ENCODE measurements at places on chromosomes 4 and X. TPM values are rescaled to one million over a fixed set of nuclear protein-coding genes. Genes with fewer than 3 reads are reported as not detected.

The CAMK2D gene
- polyA plus RNA-seq = 13.2 TPM

The USP17L27 gene
- polyA plus RNA-seq = not detected

- no peak for DNase-seq
Observed at GRCh38 chrX:20140420-20140819, 1.2 kb downstream of the EIF1AX start.

The BGN gene
- 0.03 TPM for polyA plus RNA-seq

The DCHS2 gene
- 0.01 TPM for polyA plus RNA-seq

GRCh38 chrX:147945286-147945685, 33.6 kb downstream of the FMR1 start:
- no peak for DNase-seq

GRCh38 chrX:33188881-33189280, 22.5 kb downstream of the DMD start:
- DNase-seq = no peak

The MAGEB6 gene
- not detected for polyA plus RNA-seq

GRCh38 chr4:98659106-98659592, 738 bp upstream of the TSPAN5 start:
- no peak for DNase-seq

GRCh38 chr4:56460085-56460484, 7.3 kb upstream of the SRP72 start:
- DNase-seq = no peak

DNA sequence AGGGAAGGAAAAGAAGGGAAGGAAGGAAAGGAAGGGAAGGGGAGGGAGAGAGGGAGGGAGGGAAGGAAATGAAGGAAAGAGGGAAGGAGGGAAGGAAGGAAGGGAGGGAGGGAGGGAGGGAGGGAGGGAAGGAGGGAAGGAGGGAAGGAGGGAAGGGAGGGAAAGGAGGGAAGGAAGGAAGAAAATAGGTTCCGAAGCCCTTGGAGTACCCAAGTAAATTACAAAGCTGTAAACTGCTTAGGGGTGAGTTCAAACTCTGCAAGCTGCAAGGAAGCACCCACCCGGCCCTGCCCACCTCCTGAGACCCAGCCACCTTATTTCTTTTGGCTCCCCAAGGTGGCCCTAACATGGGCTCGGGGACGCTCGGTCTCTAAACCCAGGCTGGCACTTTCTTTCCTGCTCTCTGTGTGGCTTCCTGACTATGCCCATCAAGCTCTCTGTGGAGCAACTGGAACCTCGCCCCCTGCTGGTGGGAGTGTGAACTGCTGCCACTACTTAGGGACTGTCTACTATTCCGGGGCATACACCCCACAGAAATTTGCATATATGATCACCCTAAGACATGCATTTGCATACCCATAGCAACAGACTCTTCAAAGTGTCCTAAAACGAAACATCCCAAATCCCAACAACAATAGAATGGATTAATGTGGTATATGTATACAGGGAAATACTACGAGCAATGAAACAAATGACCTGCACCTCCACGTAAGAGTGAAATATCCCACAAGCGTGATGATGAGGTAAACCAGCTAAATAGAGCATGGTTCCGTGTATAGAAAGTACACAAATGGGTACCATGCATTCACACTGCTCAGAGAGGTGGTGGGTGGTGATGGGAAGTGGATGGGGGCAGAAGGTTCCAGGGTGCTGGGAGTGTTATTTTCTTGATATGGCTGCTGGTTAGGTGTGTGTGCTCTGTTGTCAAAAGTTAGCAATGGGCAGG, 151.7 kb upstream of the TBL1X start:
- no peak for DNase-seq

- DNase-seq = no peak
Observed at GRCh38 chrX:137565921-137566745, at the start of gene ZIC3. Gene ZIC3 (plus strand): TSS chrX:137566127. CDS start chrX:137566692, 565 bp downstream.

DNA sequence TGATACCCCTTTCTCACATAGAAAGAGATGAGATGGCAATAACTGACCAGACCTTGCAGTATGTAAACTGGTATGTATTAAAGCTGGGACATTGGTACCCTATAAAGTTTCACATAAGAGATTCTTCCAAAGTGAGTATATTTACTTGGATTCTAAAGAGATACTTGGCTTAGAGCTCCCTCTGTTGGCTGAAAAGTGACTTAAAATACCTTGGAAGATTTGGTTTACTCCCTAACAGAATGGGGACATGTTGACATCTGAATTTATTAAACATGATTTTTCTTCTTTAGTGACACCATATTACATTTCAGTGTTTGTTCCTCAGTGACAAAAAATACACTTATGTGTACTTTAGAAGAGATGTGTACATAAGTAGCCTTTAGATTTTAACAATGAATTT, 47.9 kb upstream of the RGN start:
- DNase-seq = no peak

The FAM184B gene
- 0.01 TPM for polyA plus RNA-seq

DNA sequence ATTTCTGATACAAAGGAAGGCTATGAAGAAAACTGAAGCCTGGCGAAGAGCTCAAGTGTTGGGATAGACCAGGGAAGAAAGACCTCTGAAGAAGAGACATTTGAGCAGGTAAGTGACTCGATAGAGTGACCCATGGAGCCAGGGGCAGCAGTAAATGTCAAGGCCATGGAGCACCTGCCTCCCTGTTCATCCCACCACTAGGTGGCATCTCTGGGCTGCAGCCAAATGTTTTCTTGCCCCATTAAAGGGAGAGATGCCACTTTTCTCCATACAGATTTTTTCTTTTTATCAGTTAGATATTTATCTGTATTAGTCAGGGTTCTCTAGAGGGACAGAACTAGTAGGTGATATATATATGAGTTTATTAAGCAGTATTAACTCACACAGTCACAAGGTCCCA, 4.9 kb upstream of the ZNF81 start:
- no peak for DNase-seq

DNA sequence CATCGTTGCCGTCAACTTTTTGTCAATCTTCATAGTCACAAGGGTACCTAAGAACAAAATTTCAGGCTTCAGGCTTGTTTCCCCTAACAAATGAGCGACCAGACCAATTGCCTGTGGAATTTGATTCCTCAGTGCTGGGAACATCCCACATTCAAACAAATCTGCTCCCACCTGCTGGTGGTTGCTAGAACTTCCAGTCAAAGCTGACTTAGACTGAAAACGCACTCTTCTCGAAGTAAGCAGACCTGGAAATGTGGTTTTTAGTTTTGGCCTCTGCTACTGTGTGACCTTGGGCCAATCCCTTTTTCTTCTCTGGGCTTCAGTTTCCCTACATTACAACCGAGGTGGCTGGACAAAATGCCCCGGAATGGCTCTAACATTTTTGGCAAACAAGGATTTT, 1.8 kb upstream of the GABRQ start:
- DNase-seq = no peak

GRCh38 chrX:150635952-150636351, 57.2 kb upstream of the MTMR1 start:
- DNase-seq = peak; percentile 13

- no peak for DNase-seq
Observed at GRCh38 chrX:40108162-40108958, 10.6 kb upstream of the BCOR start.

- no peak for DNase-seq
Observed at GRCh38 chr4:58849026-58849425, 1738.8 kb upstream of the IGFBP7 start.

DNA sequence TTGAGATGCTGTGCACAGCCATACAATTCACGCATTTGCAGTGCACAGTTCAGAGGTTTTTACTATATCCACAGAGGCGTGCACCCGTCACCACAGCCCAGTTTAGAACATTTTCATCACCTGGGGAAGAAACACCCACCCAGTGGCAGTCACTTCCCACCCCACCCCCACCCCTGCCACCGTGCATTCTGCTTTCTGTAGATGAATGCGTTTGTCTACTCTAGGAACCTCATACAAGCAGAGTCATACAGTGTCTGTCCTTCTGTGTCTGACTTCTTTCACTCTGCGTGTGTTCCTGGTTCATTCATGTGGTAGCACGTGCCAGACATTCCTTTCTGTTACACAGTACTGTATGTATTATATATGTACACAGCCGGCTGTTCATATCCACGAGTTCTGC, 122.8 kb downstream of the TBL1X start:
- no peak for DNase-seq

The DDIT4L gene
- polyA plus RNA-seq = 0.22 TPM

DNA sequence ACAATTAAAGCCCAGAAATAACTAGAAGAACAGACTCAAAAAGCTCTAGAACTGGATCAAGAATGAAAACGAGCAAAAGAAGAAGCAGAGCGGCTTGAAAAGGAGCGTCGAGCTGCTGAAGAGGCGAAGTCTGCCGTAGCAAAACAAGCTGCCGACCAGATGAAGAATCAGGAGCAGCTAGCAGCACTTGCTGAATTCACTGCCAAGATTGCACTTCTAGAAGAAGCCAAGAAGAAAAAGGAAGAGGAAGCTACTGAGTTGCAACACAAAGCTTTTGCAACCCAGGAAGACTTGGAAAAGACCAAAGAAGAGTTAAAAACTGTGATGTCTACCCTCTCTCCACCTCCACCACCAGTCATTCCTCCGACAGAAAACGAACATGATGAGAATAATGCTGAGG, 56.1 kb upstream of the PPP4R3C start:
- no peak for DNase-seq

- no peak for DNase-seq
Observed at GRCh38 chrX:72367516-72367915, 61.8 kb upstream of the CITED1 start.

The TDO2 gene
- not detected for polyA plus RNA-seq

GRCh38 chr4:90598741-90599140, 471.5 kb downstream of the CCSER1 start:
- DNase-seq = no peak

GRCh38 chrX:38616904-38617303, 55.6 kb downstream of the TSPAN7 start:
- no peak for DNase-seq

The GSTCD gene
- 13.8 TPM for polyA plus RNA-seq

GRCh38 chr4:10008609-10009005, 12.7 kb downstream of the SLC2A9 start:
- no peak for DNase-seq

- no peak for DNase-seq
Observed at GRCh38 chrX:150683536-150684146, 9.6 kb upstream of the MTMR1 start.

All from keratinocyte (primary cell).